ENCODE measurements at places on chromosomes 13 and 19. TPM values are rescaled to one million over a fixed set of nuclear protein-coding genes. Genes with fewer than 3 reads are reported as not detected.

GRCh38 chr19:15438124-15438496, 11.6 kb downstream of the WIZ start:
- DNase-seq, result no peak

The IRGC gene
- not detected for total RNA-seq

DNA sequence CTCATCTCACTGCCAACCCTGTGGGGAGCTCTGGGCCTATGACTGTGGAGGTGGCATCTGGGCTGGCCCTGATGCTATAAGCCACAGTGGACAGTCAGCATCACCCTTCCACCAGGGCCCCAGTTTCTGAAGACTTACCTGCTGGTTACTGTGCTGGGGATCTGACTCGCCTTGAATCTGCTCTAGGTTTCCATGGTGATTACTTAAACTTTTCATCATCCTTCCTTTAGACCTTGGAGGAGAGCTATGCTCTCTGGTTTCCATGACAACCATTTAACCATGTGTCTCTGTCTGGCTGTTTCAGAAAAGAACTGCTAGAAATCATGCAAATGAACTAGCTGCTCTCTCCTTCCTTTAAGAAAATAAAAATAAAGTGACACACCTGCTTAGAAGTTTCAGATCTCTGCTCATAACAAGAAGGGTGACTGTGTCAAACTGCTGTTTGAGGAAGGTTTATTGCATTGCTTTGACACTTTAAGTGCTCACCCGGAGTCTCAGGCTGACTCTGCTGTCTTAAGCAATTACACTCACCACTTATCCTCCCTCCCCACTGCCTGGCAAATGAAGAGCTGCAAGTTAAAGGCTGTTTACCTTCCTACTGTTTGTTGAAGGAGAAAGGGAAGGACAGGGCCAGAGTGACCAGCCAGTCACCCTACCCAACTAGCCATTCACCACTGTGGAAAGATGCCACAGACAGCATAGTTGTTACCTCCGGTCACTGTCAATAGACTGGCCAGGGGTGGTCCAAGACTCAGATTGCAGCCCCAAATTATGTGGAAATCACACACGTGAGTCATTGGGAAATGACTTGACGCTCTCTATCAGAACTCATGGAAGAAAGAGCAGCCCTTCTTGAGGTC, 87.6 kb downstream of the HSPH1 start:
- peak; percentile 34 for DNase-seq

DNA sequence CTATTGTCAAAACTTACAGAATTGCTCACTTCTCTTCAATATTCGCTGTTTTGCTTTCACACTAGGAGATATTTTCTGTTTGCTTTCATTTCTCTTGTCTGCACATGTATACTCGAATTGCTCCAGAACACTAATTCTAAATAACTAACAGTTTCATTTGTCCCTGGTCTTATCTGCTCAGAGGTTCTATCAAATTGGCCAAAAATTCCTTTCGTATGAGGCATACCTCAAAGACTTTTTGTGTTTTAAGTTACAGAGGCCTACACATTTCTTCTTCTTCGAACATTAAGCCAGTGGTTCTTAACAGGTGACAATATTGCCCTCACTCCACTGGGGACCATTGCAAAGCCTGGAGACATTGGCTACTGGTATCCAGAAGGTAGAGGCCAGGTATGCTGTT, 1314.6 kb downstream of the EFNB2 start:
- DNase-seq, result no peak

- DNase-seq, result no peak
Observed at GRCh38 chr19:49415102-49415809, 8.0 kb downstream of the PTH2 start.

DNA sequence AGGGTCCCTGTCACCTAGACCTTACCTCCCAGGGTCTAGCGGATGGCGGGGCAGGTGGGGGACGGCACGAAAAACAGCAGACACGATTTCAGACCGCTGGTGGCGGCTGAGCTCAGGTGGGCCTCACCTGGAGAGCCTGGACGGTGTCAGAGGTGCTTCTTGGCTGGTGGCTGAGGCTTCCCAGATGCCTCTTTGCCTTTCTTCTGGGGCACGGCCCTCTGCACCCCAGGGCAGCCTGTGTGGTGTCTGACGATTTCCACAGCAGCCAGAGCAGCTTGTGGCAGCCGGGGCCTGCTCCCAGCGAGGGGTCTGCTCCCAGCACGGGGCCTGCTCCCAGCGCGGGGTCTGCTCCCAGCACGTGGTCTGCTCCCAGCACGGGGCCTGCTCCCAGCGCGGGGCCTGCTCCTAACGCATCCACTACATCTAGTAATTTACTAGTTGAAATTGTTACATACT, 66.7 kb downstream of the ATP11A start:
- DNase-seq, result no peak

DNA sequence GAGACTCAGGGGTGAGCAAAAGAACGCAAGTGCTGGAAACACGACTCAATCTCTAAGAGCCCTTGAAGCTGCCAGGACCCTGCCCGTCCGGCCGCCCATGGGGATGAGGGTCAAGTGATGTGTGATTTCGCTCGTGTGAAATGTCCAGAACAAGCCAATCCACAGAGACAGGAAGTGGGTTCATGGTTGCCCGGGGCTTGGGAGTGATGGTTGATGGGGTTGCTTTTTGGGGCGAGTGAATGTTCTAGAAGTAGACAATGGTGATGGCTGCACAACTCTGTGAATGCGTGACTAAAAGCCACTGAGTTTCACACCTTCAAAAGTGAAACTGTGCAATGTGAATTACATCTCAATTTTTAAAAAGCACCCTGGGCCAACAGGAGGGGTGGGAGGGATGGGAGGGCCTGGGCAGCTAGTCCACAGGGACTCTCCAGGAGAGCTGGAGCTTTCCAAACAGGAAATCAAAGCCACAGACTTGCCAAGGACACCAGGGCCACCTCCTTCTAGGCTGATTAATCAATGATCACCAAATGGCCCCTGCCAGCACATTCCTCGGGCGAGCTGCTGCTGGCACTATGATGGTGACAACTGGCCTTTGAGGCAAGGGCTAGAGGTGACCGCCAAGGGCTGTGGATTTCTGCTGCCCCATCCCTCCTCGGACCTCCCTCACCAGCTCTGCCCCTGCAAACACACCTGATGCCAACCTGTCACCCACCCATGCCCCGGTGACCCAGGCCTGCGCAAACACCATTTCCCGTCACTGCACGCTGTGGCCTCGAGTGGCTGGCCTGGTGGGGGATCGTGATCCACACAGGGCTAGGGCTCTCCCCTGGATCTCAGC, 14.0 kb downstream of the DPP9 start:
- DNase-seq, result no peak

GRCh38 chr13:24124789-24125476, 35.6 kb upstream of the SPATA13 start:
- DNase-seq, result no peak

- DNase-seq, result no peak
Observed at GRCh38 chr13:105906746-105907145, 628.7 kb downstream of the EFNB2 start.

Measured in MCF 10A (cell line).